ENCODE measurements at places on chromosomes 2 and 18. TPM values are rescaled to one million over a fixed set of nuclear protein-coding genes. Genes with fewer than 3 reads are reported as not detected.

The AMER3 gene
- not detected for total RNA-seq

The PIEZO2 gene
- total RNA-seq: 56.4 TPM

The MSTN gene
- not detected for total RNA-seq

The LANCL1 gene
- 15.7 TPM for total RNA-seq

The TNFAIP6 gene
- 1.8 TPM for total RNA-seq

The STK17B gene
- 13.3 TPM for total RNA-seq

The DPP4 gene
- 5.0 TPM for total RNA-seq

The KIF5C gene
- total RNA-seq: 0.09 TPM

The IL36RN gene
- total RNA-seq: not detected

The XDH gene
- not detected for total RNA-seq

The ALLC gene
- not detected for total RNA-seq

The KYNU gene
- not detected for total RNA-seq

The RFX8 gene
- total RNA-seq: 0.28 TPM

The CSRNP3 gene
- total RNA-seq: not detected

All from endothelial cell of coronary artery (primary cell).